ENCODE measurements at places on chromosomes 7 and 10.
A peak's percentile ranks its signal among the peaks of the same experiment; 100 is the strongest.

DNA sequence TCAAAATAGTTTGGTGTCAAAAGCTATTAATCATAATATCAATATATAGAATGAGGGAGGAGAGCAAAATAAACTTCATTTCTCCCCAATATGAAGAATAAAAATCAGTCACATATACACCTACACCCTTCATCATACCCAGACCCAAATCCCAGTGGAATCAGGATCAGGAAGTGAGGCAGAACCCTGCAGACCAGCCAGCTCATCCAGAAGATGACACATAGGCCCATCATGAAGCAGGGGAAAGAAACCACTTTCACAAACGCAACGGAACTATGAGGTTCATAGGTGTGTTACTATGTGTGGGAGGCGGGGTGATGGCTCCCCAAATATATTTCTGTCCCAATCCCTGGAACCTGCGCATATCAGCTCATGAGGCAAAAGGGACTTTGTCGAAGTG is 89.0 kb downstream of the RSU1 start:
- DNase-seq: no peak

DNA sequence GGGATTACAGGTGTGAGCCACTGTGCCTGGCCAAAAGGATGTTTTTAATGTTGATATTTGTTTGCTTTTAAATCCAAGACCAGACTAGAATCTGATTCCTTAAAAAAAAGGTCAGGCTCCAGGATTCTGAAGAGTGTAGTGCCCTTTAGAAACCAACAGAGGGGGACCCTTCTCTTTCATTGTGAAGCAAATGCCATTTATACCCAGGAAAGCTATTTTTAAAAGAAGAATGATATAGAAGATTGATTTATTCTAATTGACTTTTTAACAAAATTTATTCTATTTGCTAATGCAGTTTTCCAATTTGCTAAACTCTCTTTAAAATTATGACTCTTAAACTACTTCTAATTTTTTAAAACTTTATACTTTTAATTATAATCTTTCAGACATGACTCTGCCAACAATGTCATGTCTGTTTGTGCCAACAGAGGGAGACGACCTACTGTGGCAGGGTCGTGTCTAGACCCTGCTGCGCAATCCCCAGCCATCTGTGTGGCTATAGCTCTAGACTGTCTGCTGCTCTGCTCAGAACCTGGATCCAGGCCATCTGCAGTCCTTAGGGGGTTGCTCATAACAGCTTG is 201.0 kb upstream of the IMMP2L start:
- DNase-seq: no peak

DNA sequence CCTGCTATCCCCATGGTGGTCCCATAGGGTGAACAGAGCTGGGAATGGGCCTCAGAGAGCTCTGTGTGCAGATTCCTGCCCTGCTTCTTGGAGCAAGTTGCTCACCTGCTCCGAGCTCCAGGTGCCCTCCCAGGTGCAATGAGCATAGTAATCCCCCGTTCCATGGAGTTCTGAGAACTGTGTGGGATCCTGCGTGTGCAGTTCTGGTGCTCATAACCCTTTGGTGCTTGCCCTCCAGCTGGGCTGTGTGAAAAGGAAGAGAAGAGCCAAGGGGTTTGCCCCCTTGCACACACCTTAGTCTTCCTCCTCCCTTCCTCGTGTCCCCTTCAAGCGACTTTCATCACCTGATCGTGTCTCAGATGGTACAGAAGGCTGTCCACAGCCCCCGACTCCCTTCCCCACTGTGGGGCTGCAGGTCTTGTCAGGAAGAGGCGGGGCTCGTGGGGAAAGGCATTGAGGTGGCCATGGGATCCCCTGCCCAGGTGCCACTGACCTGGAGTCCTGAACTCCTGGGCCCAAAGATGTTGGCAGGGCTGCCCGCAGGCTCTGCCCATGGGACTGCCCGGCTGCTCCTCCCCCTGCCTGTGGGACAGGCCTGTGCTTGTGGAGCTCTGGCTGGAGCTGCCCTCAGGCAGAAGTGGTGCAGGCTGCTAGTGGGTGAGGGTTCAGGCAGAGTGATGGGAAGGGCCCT is 21.9 kb upstream of the ZNF488 start:
- DNase-seq: no peak

GRCh38 chr10:105024184-105024583 is 383.1 kb downstream of the SORCS3 start:
- no peak for DNase-seq

DNA sequence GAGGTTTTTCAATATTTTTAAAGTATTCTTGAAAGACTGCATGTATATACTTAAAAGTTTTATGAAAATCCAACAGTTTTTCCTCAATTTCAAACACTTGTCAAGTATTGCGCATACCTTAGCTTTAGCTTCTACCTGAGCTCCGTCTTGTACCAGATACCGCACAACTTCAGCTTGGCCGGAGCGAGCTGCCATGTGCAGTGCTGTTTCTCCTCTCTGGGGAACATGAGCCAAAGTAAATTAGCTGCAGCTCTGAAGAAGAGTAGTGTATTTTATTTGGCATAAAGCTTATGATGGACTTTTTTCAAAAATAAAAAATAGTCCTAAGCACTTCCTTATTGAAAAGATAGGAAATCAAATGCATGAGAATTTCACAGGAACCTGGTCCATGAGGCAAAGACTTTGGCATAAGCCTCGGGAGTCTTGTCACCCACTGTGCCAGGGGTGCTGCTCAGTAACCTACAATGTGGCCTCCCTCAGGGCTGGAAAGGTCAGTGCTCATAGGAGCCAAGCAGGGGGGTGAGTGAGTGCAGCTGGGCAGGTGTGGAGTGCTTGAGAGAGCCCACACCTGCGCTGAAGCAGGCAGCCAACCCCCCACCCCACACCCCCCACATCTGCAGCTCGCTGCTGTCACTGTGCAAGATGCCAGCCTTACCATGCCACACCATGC is 189.5 kb downstream of the ANK3 start:
- DNase-seq: no peak

- no peak for DNase-seq
Measured at GRCh38 chr10:99520847-99521764, 11.6 kb upstream of the NKX2-3 start.

DNA sequence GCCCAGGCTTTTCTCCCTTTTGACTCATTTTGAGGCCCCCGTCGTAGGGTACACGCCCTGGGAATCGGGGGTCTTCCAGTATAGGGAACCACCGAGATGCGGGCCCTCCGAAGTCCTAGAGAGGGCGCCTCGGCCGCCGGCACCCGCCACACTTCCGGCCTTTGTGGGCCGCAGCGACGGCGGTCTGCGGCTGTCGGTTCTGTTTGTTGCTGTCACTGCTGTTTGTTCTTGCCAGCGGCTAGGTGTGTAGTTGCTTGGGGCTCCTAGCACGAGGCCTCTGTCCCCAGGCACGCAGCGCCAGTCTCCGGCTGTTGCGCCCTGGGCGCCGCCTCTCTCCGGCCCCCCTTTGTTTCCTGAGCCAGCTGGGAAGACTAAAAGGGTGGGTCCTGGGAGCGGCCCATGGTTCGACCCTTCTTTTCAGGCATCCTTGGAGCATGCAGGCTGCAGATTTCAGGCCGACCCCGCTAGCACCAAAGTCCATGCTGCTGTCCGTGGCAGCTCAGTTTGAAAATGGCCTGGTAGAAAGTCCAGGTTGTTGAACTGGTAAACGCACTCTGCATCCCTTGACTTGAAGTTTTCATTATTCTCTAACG is 17.8 kb upstream of the ZKSCAN1 start:
- peak; percentile 31 for DNase-seq

GRCh38 chr10:120587061-120587460 is 130.0 kb downstream of the PLPP4 start:
- DNase-seq: no peak

GRCh38 chr10:106775127-106775526 is 389.4 kb downstream of the SORCS1 start:
- DNase-seq: no peak

- no peak for DNase-seq
Measured at GRCh38 chr10:17166699-17167098, 34.8 kb downstream of the TRDMT1 start.

- DNase-seq: no peak
Measured at GRCh38 chr7:76133164-76133775, 68.4 kb upstream of the SRRM3 start.
